ENCODE measurements at places on chromosomes 13 and 19. TPM values are rescaled to one million over a fixed set of nuclear protein-coding genes. Genes with fewer than 3 reads are reported as not detected.

DNA sequence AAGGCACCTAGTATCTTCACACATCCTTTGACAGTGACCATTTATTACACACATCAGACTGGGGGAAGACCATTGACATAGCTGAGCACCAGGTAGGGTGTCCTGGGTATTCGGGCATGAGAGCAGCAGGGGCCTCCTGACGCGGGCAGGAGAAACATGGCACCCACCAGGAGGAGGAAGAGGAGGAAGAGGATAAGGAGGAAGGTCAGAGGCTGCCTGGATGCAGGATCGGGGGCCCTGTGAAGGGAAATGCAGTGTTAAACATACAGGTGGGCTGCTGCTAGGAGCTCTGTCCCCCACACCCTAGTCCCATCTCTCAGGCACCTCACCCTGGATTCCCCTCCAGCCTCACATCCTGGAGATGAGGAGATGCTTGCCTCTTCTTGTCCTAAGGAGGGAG is 5.3 kb downstream of the SYNE4 start:
- DNase-seq, result no peak

DNA sequence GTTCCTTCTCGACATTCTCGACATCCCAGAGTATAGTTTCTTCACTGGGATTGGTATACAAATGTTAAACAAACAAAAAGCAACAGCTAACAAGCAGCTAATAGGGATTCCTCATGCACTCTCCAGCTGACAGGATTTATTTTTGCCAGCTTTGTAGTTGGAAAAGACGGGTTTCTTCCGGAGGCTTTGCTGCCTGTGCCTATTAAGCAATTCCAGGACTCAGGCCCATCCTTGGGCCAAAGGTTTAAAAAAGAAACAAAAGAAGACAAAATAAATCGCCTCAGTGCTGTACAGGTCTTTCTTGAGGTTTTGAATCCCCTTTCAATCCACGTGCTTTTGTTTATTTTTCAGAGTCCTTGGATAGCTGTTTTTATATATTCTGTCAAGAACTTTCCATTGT is 1414.5 kb upstream of the PCDH9 start:
- DNase-seq, result no peak

- peak; percentile 5 for DNase-seq
These were observed 1.1 kb upstream of the MAST1 start for GRCh38 chr19:12837225-12837624.

DNA sequence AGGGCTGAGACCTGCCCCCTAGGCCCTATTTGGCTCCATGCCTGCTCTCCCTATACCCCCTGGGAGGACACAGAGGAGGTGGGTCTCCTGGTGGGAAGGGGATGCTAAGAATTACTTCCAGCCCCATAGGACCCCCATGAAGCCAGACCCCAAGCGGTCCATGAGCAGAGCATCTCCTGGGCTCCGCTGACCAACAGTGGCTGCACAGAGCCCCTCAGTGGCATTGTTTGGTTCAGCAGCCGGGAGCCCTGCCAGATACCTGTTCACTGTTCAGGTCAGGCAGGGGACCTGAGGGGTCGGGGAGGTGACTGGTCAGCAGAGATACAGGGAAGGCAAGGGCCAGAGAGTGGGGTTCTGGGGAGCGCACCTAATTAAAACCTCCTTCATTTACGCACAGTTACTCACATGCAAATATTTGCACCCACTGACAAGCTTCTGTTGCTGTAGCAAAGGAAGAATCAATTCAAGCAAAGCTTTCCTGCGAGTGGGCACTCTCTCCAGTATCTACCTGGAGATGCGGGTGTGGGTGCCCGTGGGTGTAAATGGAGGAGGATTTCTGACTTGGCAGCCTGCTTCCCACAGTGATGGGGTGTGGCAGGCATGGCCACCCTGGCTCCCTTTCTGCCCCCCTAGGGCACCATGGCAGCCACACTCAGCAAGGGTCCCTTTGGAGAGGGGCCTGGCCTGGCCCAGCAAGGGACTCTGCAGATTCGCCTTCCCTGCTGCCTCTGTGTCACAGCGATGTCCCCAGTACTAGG is 83.5 kb downstream of the CHST8 start:
- DNase-seq, result no peak

- no peak for DNase-seq
These were observed 357.3 kb downstream of the KLF5 start for GRCh38 chr13:73416093-73416492.

DNA sequence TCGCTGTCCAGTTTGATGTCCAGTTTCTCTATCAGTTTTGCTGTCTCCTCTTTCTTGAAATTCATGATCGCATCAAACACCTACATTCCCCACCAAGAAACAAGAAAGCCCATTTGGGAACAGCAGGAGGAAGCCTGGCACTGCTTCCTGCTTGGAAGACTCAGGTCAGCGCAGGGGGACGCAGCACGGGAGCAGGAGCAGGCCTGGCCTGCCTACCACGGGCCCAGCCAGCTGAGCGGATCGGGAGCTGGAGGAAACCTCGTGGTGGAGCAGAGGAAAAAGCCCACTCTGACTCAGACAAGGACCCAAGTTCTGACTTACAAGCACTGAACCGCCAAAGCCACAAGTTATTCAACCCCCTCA is 3.9 kb downstream of the EEF2 start:
- DNase-seq, result no peak

DNA sequence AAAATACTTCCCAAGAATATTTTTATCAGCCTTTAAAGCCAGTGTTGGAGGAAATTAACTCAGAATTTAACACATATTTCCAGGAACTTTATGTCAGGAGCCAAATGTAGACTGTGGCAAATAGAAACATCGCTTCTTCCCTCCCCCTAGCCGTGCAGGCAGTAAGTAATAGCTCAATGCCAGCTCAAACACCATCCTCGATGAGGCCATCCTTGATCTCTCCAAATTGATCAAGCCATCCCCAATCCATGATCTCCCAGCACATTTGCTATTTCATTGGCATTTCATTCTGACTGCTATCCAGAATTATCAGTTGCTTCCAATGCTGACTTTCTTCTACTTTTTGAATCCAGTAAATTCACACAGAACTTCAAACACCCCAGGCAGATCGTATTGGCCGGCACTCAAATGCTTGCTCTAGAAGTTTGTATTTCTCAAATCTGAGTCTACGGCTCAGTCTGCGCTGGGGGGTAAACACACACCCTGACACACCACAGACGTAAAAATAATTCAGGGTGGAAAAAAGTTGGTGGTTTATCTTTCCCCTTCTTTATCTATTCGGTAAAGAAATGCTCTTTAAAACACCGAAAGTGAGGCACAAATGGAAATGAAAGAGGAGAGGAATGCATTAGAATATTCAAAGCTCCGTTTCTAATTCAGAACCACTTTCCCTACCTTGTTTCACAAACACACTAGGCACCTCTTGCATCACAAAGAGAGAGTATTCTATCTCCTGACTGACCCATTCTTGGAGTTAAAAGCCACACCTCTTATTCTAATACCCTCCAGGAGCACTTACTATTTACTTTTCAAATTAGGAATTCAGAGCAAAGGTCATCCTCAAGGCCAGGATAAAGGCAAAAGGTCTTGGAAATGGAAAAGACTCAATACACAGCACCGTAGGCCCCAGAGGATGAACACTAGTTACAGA is 991 bp downstream of the OBI1 start:
- no peak for DNase-seq

GRCh38 chr13:19606152-19606551 is 27.3 kb upstream of the MPHOSPH8 start:
- DNase-seq, result peak; percentile 7

- DNase-seq, result no peak
These were observed 71.8 kb upstream of the STK24 start for GRCh38 chr13:98648686-98649085.

- no peak for DNase-seq
These were observed 452 bp upstream of the PPM1N start for GRCh38 chr19:45497791-45498190.

- no peak for DNase-seq
These were observed 103.3 kb downstream of the SPRY2 start for GRCh38 chr13:80237646-80238045.

DNA sequence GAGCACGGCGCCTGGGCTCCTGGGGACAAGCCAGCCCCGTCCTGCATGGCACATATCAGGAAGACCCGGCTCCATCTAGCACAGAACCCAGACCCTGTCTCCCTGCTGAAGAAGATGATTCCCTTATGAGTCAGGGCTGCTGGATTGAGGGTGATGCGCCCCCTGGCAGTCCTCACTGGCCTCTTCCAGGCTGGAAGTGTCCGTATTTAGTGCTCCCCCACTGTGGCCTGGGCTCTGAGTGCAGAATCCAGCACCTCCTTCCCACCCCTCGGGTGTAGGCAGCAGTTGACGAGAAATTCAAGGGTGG is 14.9 kb downstream of the COMP start:
- DNase-seq, result no peak

- no peak for DNase-seq
These were observed 196.8 kb downstream of the RAP2A start for GRCh38 chr13:97630725-97631124.

DNA sequence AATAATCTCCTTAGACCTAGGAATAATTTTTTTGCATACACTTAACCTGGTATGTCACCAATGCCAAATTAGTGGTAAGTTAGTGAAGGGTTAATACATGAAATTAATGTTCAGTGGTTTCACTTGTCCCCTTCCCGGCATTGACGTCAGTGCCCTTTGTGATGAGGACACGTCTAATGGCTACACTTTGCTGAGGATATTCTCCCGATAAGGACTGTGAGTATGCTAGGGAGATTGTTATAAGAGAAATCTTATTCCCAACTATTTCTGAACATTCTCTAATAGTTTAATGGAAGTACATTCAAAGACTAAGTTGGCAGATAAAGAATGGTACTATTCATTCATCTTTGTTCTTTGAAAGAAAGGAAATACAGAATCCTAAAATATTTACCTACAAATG is 102.4 kb downstream of the TNFRSF19 start:
- DNase-seq, result no peak

DNA sequence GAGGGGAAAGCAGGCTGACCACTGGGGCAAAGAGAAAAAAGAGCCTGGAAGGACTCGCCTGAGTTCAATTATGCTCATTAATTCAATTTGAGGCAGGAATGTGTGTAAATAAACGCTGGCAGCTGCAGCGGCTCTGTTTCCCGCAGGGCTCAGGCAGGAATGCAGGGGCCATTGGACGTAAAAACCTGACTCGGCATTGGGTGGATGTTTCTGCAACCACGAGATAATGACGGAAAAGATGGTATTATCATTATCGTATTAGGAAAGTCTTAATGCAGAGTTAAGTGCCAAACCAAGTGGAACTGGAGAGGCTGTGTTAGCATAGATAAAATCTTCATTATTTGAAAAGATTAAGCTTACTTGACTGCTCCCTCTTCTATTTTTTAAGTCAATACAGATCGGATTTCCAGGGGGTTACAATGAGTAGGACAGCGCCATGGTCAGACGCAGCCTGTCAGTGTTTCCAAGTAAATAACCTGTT is 169.8 kb downstream of the SHISA2 start:
- DNase-seq, result peak; percentile 43

GRCh38 chr19:4120559-4121272 is 3.2 kb downstream of the MAP2K2 start:
- no peak for DNase-seq

DNA sequence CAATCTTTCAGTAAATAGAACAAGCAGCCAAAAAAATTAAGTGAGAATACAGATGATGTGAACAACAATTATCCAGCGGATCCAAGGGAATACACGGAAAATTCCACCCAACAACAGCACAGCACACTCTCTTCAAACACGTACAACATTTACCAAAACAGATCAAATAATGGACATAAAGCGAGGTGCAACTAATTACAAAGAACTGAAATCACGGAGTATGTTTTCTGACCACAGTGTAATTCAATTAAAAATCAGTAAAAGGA is 26.2 kb downstream of the MIER2 start:
- DNase-seq, result no peak

- DNase-seq, result no peak
These were observed 768 bp upstream of the CYSLTR2 start for GRCh38 chr13:48652851-48653471.

GRCh38 chr19:18751571-18751970 is 39.5 kb downstream of the COMP start:
- no peak for DNase-seq

GRCh38 chr13:51370116-51370515 is 30.6 kb downstream of the SERPINE3 start:
- DNase-seq, result no peak

- DNase-seq, result no peak
These were observed 467.2 kb downstream of the ITGBL1 start for GRCh38 chr13:101919541-101920181.

DNA sequence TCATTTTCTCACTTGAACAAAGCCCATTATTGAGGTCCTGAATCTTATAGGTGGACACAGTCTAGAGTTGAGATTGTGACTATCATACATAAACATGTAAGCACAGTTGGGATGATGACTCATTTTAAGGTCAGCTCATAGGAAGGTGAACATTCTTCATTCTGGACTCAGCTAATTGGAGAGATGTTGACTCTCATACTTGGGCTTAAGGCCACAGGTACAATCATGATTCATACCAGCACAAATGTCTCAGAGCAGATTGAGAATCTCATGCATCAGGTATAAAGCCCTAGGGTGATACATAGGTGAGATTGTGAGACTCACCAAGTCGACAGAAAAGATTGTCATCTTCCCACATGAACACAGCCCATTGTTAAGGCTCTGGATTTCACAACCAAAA is 62.3 kb upstream of the ZNF724 start:
- DNase-seq, result no peak

DNA sequence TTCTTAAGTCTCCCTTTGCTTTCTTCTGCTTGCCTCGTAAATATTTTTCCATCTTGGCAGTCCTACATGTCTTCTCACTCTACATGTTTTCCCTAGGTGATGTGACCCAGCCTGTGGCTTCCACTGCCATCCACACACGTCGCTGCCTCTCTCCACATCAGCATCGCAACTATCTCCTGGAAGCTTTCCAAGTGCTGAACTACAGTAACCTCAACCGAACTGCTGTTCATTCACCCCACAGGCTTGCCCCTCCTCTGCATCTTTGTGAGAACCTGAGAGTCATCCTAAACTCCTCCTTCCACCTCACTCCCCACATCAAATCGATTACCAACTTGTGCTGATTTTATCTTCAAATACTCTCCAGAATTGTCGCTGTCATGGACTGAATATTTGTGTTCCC is 41.2 kb upstream of the USPL1 start:
- peak; percentile 57 for DNase-seq

GRCh38 chr13:106425661-106426060 is 109.8 kb downstream of the EFNB2 start:
- DNase-seq, result no peak

- no peak for DNase-seq
These were observed 56.4 kb upstream of the STARD13 start for GRCh38 chr13:33341861-33342452.

- DNase-seq, result peak; percentile 19
These were observed 34.4 kb upstream of the MIR17HG start for GRCh38 chr13:91313103-91313502.

GRCh38 chr19:32387701-32388392 is 17.7 kb upstream of the DPY19L3 start:
- DNase-seq, result no peak

- DNase-seq, result no peak
These were observed 82.9 kb upstream of the AKAP11 start for GRCh38 chr13:42189061-42189460.

The FGF21 gene
- total RNA-seq, result not detected

The CDC37 gene
- total RNA-seq, result 132 TPM

The PTGER1 gene
- total RNA-seq, result not detected

The ZNF888 gene
- 7.6 TPM for total RNA-seq

The ATXN8OS gene
- total RNA-seq, result not detected

The PEX11G gene
- 0.31 TPM for total RNA-seq

The ZNF726 gene
- 8.9 TPM for total RNA-seq

The GJB6 gene
- not detected for total RNA-seq

The PRX gene
- 1.2 TPM for total RNA-seq
